ENCODE measurements at places on chromosomes 7 and 10.

DNA sequence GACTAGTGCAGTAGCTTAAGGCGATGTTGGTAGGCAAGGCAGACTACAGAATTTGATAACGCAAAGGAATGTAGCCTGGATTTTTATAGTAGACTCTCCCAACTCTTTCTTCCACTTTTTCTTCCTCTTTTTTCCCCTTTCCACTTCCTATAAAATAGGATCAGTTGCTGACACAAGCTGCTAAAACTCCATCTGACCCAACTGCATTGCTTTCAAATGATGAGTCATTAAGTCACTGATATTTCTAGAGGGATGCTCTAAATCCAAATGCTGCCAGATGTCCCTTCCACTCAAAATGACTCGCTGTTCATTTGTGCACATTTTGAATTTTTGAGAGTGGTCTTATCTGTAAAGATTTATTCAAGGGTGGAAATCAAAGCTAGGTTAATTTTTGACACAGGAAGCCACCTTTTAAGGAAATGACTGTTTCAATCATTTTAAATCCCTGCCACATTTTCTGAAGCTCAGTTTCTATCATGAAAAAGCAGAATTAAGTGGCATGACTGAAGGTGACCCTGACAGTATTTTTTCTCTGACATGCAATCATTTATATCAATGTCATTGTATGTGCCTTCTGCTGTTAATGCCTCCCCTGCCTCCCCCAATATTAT, 25.8 kb upstream of the SFMBT2 start:
- DNase-seq, result no peak

DNA sequence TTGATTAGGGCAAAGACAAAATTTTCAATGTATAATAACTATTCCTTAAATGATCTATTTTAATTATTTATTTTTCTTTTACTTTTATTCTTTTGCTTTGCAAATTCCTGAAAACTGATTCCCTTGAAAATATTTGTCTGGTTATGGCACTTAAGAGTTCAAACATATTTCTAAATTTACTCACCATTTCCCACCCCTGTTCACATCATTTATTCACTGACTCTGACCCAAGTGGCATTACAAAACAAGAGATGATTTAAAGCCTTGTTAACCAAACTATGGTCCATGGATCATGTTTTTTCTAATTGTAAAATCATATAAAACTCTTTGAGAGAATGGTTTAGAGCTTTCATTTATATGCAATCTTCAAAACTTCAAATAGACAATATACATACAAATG, 1256.1 kb upstream of the LRRN3 start:
- DNase-seq, result no peak

DNA sequence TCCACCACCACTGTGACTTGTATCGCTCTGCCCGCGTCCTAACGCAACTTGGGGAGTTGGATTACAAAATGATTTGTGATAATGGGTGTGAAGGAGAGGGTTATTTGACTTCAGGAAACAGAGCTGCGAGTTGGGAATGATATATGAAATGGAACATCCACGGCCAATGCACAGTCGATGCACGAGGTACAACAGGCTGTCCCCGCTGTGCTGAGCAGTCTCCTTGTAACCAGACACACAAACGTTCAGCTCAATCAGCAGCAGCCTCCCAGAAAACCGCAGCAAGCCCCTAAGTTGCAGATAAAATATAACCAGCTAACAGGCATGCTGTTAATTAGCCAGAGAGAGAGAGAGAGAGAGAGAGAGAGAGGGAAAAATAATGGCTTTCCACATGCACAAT, 332.7 kb upstream of the MGMT start:
- no peak for DNase-seq

- no peak for DNase-seq
These were observed 72.3 kb upstream of the MGMT start for GRCh38 chr10:129394518-129395328.

DNA sequence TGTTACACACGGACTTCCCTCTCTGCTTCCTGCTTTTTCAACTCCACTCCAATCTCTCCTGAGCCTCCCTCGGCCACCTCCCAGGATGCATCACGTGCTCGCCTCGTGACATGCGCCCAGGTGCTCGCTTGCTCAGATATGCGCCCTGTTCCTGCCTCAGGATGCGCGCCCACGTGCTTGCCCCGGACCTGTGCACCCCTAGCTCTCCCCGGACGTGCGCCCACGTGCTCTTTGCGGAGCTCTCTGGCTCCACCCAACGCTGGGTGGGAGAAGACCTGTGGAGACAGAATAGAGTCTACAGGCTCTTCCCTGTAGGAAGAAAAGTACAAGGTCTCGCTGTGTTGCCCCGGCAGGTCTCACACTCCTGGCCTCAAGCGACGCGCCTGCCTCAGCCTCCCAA, 23.1 kb downstream of the PARD3 start:
- no peak for DNase-seq

DNA sequence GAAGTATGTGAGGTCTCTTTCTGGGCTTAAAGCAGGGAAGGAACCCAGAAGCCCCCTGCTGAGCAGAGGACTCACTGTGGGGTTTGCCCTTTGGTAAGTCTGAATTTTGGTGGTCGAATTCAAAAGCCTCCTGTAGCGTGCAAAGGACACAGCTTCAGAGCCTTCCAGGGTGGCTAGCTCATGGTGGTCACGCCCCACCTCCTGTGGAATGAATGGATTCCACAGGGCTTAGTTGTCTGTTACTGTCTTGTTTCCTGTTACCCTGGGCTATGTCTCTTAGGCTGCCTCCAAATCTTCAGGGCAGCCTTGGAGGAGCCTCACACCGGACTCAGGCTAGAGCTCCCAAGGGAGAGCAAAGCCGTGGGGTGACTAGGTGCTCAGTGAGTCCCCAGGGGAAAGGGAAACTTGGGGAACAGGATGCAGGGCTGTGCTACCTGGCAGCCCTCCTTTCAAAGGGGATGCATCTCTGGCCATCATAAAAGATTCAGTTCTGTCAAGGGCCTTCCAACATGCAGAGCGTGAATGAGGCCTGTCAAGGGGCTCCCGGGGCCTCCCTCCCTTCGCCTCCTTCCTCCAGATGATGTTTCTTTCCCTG, 211.7 kb downstream of the CCSER2 start:
- no peak for DNase-seq

DNA sequence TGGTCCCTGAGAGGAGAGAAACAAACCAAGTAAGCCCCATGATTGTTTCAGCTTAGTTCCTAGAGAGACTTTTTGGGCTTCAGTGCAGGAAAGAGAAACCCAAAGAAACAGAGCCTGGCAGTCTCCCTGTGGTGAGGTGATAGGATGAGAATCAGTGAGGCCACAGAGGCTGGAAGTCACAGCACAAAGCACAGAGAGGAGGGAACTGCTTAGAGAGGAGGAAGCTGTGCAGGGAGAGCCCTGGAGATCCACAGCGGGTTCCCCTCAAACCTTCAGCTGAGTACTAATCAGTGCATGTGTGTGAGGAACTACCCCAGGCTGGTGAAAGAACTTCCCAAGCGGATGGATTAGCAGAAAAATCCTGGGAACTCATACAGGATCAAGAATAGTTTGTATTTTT, 27.4 kb upstream of the HECW1 start:
- DNase-seq, result no peak

- no peak for DNase-seq
These were observed 118.7 kb downstream of the C10orf105 start for GRCh38 chr10:71600849-71601248.

Data from stimulated activated CD8-positive, alpha-beta memory T cell treated with anti-CD3 and anti-CD28 coated beads, Interleukin-15, amount 100 ng/mL, for 24 hours (primary cell).